ENCODE measurements at places on chromosomes 7 and 10.

GRCh38 chr7:127527561-127527960 lies 57.8 kb downstream of the GCC1 start:
- DNase-seq: no peak

DNA sequence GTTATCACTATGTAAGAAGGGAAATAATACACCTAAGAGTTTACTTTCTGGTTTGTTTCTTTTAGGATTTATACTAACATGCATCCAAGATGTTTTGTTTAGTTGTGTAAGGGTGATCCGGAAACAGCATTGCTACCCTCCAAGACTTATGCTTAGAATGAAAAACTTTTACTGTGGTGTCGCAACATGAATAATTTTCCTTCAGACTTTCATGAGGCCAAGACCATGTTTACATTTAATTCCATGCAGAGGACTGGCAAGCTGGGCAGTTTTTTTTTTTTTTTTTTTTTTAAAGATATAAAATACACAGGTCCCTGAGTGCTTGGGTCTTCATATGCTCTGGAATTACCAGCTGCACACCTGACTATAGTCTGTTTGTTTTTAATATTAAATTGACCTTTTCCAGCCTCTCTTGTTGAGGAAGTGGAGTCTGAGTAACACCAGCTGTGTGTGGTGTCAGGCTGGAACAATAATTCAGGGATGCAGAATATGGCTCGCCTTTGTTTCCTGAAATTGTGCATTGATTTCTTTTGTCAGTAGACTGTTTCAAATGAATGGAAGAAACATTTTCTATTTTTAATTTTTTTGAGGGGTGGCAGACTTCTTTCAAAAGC lies 81.7 kb downstream of the ST7 start:
- no peak for DNase-seq

DNA sequence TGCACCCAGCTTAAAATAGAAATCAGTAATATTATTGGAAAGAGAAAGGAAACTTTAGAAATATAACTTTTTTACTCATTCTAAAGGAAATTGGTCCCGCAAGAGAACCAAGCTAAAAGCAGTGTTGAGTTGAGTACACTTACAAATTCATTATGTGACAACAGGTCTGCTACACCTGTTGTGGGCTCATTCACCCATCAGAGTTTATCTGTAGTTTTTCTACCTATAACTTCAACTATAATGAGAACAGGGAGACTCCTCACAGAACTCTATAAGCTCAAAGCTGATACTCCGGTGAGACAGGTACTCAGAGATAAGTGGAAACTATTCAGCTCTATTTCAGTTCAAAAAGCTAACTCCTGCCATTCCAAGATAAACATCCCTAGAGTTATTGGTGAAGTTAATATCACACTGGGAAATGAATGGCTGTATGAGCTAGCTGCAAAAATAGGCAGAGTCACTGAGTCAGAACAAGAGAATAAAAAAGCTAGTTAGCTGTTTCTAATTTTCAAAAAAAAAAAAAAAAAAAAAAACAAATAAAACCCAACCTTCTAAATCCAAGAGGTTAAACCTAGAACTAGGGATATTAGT lies 121.3 kb downstream of the PPP1R3A start:
- DNase-seq: no peak

DNA sequence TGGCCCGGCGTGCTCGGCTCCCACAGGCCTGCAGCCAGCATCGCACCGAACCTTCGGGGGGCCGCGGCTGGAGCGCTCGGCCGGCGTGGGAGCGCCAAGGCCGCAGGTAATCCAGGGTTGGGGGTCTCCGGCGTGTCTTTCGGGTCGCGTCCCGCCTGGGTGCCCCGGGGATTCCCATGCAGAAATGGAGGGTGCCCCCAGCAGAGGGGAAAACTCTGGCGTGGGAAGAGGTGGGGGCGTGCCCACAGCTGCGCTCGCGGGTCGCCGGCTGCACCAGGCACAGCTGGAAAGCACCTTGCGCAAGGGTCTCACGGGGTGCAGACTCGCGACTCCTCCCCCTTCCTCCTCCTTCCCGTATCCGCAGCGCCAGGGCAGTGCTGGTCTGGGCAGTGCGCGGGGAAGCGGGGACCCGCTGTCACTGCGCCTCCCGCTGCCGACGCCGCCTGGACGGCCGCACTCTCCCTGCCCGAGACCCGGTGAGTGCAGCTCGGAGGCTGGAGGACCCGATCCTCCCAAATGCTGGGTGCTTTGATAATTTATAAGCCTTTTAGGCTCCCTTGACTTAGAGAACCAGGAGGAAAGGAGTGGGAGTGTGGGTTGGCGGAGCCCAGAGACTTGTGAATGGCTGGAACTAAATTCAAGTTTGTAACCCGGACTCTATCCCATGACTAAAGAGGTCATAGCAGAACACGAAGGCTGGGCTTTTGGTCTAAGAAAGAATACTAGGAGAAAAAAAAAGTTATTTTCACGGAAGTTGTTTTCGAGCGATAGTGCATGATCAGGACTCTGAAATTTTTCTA lies 489 bp downstream of the MAP3K8 start:
- DNase-seq: peak; percentile 88

DNA sequence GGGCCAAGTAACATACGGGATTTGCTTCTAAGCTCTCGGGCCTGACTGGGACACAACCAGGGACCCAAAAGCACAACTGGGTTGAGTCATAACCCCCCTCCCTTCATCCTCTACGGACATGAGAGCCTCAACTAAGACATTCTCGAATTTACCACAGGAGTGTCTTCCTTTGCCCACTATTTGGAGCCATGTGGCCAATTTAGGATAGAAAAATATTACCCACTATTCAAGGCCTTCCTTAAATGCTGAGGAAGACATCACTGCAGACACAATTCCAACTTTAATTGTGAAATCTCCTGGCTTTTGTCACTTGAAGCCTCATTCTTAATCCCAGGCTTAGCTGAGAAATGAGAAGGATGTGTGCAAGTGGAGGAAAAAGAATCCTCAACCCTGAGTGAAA lies 11.8 kb downstream of the CTBP2 start:
- no peak for DNase-seq

DNA sequence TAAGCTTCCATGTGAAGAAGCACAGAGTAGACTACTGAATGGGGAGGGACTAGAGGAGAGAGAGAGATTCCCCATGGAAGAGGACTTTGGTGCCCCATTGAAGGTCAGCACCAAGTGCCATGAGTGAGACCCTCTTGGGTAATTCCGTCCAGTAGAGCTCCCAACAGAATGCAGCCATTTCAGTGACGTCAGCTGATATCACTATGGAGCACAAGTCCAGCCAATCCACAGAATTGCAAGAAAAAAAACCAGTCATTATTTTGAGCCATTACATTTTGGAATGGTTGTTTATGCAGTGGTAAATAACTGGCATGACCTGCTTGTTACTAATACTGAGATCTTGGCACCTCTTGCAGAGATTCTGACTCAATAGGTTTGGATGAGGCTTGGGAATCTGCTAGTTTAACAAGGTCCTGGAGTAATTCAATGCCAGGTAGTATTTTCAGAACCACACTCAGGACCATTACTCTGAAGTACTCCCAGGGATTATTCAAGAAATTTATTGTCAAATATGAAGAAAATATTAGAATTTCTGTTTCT lies 52.6 kb upstream of the SP8 start:
- DNase-seq: no peak

GRCh38 chr10:75548356-75548755 lies 116.9 kb downstream of the LRMDA start:
- no peak for DNase-seq
